ENCODE measurements at places on chromosomes 16 and 17.

GRCh38 chr17:39599665-39600231 lies 8.0 kb downstream of the NEUROD2 start:
- DNase-seq, result no peak

GRCh38 chr16:2985462-2985861 lies 5.2 kb upstream of the PKMYT1 start:
- DNase-seq, result no peak

DNA sequence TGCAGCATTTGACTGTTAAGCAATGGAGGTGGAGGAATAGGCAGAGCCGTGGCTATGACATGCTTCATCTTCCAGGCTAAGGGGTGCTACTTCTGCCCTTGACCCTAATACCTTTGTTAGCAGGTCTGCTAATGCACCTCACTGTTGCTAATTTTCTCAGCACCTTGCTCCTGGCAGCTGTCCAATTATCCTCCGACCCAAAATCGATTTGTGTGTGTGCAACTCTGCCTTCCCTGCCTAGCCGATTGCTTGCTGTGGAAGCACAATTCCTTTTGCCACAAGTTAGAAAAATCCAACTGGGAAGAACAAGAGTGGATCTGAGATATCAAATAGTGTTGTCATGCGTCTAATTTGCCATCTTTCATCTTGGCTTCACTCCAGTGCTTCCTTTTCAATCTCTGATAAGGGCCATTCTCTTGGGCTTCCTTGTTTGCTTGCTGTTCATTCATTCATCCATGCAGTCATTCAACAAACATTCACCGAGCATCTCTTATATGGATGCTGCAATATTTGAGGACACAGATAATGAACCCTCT lies 422.8 kb downstream of the RBFOX1 start:
- no peak for DNase-seq

DNA sequence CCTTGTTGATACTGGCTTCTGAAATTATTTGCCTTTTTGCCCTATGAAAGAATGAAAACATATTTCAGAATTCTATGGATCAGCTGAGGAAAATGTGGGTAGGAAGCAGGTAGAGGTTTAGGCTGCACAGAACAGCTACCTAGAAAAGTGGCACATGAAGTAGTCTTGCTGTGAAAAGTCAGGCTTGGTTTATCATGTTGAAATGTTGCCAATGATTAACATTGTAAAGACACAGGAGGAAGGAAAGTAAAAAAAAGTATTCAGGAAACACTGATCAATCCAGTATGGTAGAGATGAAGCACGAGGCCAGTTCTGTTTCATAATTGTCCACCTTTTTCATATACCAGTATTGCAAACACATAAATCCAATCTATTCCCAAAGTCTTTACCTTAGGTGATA lies 29.9 kb downstream of the ABCA6 start:
- DNase-seq, result no peak

- peak; percentile 39 for DNase-seq
Measured at GRCh38 chr17:59001158-59001814, 105.4 kb downstream of the TRIM37 start.

DNA sequence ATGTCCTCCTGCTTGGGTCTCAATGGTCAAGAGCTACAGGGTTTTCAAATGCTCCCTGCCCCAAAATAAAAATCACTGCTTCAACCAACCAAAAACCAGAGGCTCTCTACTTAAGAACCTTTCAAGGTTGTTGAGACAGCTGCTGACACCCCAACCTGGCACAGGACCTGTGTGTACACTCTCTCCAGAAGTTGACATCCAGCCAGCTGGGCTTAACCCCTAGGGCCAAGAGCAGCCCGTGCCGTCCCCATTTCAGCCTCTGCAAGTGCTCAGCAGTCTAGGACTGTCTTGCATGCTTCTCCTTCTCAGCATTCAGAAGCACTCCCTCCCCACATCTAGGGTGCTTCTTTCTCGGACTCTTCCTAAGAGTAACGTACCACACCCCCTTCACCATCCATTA lies 59.0 kb upstream of the TRAP1 start:
- no peak for DNase-seq

DNA sequence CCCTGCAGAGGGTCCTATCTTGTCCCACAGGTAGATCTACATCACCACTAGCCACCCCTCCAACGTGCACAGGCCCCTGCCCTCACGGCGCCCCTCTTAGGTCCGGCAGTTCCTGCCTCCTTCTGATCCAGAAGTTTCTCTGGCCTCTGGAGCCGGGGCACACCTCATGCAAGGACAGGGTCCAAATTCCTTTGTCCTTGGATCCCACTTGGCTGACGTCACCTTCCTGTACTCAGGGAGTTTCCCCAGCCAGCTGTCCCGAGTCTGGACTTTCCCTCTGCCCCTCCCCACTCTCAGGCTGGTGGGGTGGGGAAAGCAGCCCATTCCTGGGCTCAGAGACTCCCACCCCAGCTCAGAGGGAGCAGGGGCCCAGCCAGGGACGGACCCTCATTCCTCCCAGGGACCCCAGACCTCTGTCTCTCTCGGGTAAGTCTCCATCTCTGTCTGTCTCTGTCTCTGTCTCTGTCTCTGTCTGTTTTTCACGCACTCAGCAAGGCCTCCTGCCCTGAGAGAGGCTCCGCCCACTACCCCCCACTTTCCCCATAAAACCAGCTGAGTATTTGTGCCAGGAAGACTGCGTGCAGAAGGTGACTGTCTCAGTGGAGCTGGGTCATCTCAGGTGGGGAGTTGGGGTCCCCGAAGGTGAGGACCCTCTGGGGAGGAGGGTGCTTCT lies at the start of gene IL32:
Gene IL32, plus strand, starts transcription at position 572 of the 673 bp plus-strand sequence. CDS start 172 bp downstream, outside the sequence.
- no peak for DNase-seq

DNA sequence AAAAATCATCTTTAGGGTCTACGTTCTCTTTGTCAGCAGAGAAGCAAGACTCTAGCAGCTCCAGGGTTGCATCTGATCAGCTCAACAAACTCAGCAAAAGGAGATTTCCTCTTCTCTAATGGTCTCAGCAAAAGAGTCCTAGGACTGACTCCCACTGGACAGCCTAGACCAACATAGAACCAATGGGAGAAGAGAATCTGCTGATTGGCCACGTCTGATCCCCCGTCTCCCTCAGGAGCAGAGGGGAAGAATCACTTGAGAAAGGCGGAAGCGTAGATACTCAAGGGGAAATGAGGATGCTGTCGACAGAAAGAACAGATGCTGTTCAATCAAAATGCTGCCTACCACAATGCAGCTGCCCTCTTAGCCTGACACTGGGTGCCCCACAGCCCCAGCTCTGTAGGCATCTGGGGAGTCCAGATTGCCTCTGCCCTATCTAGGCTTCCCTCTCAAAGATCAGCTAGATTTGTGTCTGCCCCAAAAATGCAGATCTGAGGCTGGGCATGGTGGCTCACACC lies 31.5 kb upstream of the EMP2 start:
- DNase-seq, result no peak

DNA sequence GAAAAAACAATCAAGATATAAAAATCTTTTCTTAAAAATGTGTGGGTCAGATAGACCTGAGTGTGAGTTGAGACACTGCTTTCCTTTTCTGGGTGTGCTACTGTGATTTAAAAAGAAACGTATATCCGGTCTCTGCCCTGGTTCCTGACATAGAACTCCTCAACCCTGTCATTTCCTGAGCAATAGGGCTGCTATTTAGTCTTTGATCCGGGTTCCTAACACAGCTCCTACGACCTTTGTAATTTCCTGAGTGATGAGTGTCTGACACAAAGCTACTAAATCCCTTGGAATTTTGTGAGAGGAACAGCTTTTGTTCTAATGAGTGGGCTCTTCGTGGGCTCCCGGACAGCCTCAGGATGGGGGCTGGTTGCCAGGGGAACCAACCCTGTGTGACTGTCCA lies 93.9 kb upstream of the FA2H start:
- DNase-seq, result no peak

Measured in stimulated activated CD8-positive, alpha-beta memory T cell treated with anti-CD3 and anti-CD28 coated beads, Interleukin-4, amount 100 ng/mL, for 1 hour (primary cell).